ENCODE measurements at places on chromosomes 13 and 19. TPM values are rescaled to one million over a fixed set of nuclear protein-coding genes. Genes with fewer than 3 reads are reported as not detected.

The C19orf81 gene
- polyA plus RNA-seq: 7.9 TPM

The N4BP2L2 gene
- polyA plus RNA-seq: 26.9 TPM

The ZNF442 gene
- polyA plus RNA-seq: not detected

The SPRED3 gene
- 3.6 TPM for polyA plus RNA-seq

DNA sequence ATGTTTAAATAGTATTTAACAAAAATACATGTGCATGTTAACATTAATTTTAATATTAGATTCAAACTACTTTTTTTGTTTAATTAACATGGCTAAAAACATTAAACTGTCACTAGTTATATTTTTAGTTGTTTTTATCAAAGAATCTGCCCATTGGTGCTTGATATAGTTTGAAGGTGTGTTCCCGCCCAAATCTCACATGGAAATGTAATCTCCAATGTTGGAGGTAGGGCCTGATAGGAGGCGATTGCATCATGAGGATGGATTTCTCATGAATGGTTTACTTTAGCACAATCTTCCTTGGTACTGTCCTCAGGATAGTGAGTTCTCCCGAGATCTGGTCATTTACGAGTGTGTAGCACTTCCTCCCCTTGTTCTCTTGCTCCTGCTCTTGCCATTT is 2459.4 kb downstream of the PCDH9 start:
- no peak for DNase-seq

GRCh38 chr19:33225458-33225926 is at the start of gene SLC7A10:
Gene SLC7A10 (minus strand): TSS chr19:33225850. CDS start chr19:33225703, 147 bp downstream.
- DNase-seq: no peak

- peak; percentile 95 for DNase-seq
Observed at GRCh38 chr19:39406656-39407409, at the start of gene ZFP36. Gene ZFP36 (plus strand): TSS chr19:39406847. CDS start chr19:39406905, 58 bp downstream.

DNA sequence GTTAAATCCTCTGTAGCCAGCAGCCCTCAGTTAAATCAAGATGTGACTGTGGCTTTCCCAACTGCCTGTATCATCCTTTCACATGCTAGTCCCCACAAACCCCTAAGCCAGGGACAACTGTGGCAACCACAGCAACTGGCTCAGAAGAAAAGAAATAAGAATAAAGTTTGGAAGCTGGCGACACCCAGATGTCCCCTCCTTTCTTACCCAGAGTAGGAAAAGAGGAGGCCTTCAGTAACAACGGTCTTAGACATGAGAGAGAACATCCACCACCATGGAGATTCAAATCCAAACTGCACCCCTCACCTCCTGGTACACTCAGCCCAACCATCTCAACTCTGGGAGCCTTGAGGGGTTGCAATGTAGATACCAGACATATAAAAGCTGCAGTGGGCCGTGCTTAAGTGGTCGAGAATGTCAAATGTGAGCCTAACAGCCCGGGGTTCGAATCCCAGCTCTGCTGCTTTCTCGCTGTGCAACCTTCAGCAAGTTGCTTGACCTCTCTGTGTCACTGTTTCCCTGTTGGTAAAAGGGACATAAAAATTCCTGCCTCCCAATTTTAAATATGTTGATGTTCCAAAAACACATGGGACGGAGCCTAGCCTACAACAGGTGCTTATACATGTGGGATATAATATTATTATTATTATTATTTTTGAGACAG is 23.8 kb downstream of the ZNRF4 start:
- DNase-seq: no peak

DNA sequence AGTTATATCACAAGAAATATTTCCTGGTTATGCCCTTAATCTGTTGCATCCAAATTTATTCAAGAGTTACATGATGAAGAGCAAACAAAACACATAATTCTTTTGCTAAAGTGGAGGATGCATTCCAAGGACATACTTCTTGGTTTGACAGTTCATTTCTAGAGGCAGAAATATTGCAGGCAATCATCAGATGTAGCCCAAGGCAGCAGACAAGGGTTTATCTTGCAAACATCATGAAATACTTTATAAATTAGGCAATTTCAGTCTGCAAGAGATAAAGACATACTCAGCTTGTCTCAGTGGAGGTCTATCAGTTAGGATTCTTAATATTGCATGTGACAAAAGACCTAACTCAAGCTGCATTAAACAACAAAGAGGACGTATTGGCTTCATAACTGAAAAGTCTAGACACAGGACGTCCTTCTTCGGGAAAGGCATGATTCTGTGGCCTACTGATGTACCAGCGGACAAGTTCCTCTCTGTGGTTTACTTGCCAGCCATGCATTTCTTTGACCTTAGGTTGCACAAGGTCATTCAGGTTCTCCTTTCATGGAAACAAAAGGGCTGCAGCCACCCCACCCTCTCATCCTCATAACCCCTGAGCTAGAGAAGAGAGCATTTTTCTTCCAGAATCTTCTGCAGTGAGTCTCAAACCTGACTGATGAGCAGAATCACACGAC is 204.1 kb downstream of the KATNAL1 start:
- DNase-seq: no peak

The VSIG10L gene
- 6.7 TPM for polyA plus RNA-seq

- no peak for DNase-seq
Observed at GRCh38 chr19:2394442-2395292, 32.7 kb downstream of the TIMM13 start.

The ARL11 gene
- not detected for polyA plus RNA-seq

The LRRC4B gene
- 0.97 TPM for polyA plus RNA-seq

- no peak for DNase-seq
Observed at GRCh38 chr13:79171141-79172061, 234.7 kb downstream of the RBM26 start.

DNA sequence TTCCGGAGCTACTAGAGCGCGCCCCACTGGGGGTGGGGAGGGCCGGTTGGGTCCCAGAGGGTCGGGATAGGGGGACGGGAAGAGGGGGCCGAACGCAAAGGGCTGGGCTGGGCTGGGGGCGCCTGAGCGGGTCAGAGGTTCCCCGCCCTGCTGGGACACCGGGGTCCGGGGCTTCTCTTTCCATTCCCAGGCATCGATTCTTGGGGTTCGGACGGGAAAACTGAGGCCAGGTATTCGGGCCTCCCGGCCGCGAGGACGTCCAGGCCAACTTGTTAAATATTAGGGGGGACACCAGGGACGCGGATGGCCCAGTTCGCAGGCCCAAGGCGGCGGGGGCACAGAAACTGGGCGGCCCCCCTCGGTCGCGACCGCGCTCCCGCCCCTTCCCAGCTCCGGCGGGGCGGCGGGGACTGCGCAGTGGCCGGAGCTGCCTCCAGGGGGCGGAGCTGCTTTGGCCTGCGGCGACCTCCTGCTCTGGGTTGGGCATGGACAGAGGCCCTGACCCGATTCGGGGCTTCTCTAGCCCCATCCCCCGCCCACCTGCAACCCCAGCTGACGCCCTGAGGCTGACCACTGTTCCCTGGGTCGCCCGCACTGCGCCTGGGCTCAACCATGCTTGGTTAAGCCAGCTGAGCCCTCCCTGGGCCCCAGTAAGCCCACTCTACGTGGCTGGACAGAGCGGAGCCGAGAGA is 1.2 kb upstream of the KLF16 start:
- peak; percentile 72 for DNase-seq

DNA sequence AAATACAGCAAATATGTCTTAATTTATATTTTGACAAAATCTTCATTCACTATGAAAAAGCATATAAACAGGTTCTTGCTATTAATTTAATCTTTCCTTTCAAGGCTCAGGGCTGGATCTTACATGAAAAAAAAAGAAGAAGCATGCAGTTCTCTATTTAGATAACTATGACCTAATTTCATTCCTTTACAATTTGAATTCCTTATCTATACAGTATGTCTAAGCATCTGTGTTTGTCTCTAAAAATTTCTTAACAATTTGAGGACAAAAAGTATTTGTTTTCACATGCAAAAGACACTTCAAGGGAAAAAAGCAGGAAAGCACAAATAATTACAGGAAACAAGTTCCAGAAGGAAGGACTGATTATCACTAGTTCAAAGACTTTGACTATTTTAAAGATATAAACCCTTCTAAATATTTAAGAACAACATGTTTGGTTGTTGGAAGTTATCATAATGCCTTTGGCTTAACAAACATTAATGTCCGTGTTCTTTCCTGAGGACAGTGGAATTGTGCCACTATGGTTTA is 157.5 kb downstream of the TBC1D4 start:
- no peak for DNase-seq

Measured in A549 (cell line).